NCI-H510A treated with DMSO at 0.1 percent for 48 hours (cell line): ENCODE measurements at places on chromosomes 5 and 9.

DNA sequence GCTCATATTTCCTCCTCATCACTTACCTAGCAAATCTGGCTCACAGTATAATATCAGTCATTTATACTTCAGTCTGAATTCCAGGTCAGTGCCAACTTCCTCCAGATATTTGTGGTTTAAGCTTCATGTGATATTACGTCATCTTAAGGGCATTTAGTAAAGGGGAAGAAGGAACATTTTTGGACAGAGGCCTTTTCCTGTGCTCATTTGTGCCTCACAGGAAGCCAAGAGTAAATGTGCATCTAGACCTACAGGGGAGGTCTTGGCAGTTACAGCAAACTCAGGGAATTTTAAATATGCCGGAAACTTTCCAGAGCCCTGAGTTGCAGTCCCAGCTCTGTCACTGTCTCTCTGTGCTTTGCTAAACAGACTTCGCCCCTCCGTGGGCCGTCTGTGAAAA is 12.3 kb upstream of the KCNIP1 start:
- no peak for DNase-seq

- no peak for DNase-seq
Measured at GRCh38 chr5:88870285-88870684, 12.7 kb downstream of the MEF2C start.

DNA sequence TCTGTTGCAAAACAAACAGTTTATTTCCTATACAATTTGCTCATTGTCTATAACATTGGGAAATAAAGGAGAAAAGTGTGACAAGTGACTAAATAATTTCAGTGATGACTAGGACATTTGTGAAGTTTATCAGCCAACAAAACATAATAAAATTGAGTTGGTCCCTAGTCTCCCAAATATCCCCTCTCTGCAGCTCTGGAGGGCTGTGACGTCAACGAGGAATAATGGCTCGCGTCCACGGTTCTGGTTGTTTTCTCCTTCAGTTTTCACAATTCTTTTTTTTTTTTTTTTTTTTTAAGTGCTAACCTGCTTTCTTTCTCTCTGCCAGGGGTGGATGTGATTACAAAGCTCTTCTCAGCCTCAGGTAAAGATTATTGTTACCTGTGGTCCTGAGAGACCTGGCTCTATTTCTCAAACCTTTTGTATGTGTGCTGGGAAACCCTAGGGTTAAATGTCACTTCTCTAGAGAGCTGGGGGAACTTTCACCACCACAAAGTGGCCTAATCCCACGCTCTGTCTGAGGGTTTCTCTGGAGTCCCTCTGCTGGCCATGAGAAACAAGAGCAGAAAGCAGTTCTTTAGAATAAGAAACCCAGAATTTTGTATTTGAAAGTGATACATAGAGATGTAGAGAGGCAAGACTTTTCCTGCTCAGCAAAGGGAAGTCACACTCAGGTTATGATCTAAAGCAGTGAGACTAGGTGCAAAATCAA is 36.2 kb upstream of the ANKRD55 start:
- DNase-seq: no peak

DNA sequence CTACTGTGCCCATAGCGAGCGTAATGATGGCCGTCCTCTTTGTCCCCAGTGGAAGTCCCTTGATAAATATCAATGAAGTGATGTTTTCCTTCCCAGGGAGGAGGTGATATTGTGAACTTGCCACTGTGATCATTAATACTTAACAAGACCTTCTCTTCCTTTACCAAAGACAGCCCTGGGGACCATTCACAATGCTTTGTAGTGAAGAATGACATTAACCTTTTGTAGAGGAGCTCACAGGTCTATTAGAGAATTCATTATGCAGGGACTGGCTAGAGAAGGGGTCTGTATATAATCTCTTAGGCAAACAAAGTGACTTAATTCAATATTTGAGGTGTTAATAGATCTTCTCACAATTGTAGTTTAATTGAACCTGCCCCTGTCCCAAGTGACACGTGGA is 452.9 kb upstream of the DMAC1 start:
- no peak for DNase-seq

DNA sequence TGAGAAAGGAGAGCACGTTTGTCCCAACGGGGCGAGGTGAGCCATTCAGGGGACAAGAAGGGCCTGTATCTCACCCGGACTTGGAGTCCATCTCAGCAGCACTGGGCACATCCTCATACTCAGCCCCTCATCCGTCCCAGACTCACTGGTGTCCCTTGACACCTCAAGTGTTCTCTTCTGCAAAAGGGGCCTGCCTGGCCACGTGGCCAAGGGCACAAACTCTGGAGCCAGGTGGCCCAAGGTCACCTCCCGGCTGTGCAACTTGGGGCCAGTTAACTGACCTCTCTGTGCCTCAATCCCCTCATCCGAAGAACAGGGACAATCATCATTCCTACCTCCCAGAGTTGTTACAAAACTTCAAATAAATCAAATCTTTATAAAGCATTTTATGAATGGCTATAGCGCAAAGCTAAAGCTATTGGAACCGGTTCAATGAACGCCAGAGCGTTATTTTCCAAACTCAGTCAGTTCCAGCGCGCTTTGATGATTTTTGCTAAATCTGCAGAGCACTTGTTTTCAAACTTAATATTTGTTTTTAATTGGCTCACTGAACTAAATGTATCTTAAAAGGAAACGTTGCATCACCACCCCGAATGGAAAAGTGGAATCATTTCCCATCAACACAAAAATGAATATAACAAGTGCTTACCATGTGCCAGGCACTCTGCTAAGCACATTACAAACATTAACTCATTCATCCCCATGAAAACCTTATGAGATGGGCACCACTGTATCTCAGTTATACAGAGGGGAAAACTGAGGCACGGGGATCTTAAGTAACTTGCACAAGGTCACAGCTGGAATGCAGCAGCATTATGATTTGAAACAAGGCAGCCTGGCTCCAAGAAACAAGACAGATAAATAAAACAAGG is 49.3 kb downstream of the DUSP1 start:
- DNase-seq: no peak
